ENCODE measurements at places on chromosomes 2 and 18.

- DNase-seq, result no peak
These were observed 930.2 kb upstream of the LRRTM1 start for GRCh38 chr2:81234711-81235110.

DNA sequence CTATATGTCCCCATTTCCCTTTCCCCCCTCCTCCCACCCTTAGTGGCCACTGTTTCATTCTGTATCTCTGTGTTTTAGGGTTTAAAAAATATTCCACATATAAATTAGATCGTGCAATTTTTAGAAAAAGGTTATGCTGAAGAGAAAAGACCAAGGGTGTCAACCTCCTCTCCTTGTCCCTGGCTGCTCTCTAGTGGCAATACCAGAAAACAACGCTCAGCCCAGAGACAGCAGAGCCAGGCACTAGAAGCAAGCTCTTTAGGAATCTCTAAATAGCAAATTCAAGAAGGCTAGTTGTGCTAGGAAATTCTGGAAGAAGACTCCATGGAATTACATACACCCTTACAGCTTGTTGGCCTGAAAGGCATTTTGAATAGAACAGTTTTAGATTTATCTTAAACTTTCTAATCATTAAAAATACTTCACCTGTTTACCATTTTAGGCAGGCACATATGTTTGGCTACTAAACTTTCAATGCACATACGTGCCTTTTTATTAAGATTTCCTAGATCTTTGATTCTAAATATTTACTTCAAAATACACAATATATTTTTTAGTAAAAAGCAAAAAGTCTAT, 35.1 kb upstream of the RASGRP3 start:
- no peak for DNase-seq

- DNase-seq, result no peak
These were observed 142.2 kb downstream of the B3GNT2 start for GRCh38 chr2:62338111-62338510.

- no peak for DNase-seq
These were observed 41.3 kb downstream of the PTPN2 start for GRCh38 chr18:12842459-12843380.

DNA sequence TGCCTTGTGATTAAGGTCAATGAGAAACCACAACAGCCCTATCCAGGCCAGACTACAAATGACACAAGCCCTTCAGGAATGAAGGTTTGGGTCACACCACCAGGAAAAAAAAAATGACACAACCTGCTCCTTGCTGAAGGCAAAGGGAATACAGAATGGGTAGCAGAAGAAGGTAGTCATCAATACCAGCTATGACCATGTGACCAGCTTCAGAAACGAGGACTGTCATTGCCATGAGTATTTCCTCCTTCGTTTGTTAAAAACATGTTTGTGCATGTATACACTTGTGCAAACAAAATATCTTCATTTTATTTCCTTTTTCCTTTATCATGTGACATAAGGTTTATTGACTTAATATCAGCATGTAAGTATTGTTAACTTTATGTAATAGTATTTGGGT, 226.6 kb downstream of the CDH19 start:
- no peak for DNase-seq
